ENCODE measurements at places on chromosomes 11 and 22. TPM values are rescaled to one million over a fixed set of nuclear protein-coding genes. Genes with fewer than 3 reads are reported as not detected.

The APOBEC3G gene
- 15.8 TPM for total RNA-seq

The SPI1 gene
- total RNA-seq: not detected

The FAM111B gene
- 3.2 TPM for total RNA-seq

The C11orf16 gene
- total RNA-seq: not detected

The HSPB2 gene
- total RNA-seq: not detected

The IFTAP gene
- 26.1 TPM for total RNA-seq

The GP1BB gene
- 3.0 TPM for total RNA-seq

The BTG4 gene
- total RNA-seq: not detected

The OR52N4 gene
- total RNA-seq: not detected

The TYR gene
- total RNA-seq: not detected

The APIP gene
- total RNA-seq: 31.9 TPM

The TMPRSS6 gene
- not detected for total RNA-seq

Measured in myometrial cell (primary cell).